ENCODE measurements at places on chromosomes 7 and 10.

GRCh38 chr7:101729241-101729883, 88.1 kb upstream of the CUX1 start:
- no peak for DNase-seq

DNA sequence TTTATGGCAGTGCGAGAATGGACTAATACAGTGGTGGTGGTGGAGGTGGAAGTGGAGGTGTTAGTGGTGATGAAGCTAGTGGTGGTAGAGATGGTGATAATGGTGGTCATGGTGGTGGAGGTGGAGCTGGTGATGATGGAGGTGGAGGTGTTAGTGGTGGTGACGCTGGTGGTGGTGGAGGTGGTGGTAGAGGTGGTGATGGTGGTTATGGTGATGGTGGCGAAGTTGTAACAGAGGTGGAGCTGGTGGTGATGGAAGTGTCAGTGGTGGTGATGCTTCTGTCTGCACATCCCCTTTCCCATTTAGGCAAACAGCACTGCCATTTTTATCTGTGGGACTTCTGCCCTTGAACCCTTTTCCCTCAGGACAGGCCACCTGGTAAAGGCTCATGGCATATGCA, 7.4 kb upstream of the PTPRN2 start:
- DNase-seq, result no peak

DNA sequence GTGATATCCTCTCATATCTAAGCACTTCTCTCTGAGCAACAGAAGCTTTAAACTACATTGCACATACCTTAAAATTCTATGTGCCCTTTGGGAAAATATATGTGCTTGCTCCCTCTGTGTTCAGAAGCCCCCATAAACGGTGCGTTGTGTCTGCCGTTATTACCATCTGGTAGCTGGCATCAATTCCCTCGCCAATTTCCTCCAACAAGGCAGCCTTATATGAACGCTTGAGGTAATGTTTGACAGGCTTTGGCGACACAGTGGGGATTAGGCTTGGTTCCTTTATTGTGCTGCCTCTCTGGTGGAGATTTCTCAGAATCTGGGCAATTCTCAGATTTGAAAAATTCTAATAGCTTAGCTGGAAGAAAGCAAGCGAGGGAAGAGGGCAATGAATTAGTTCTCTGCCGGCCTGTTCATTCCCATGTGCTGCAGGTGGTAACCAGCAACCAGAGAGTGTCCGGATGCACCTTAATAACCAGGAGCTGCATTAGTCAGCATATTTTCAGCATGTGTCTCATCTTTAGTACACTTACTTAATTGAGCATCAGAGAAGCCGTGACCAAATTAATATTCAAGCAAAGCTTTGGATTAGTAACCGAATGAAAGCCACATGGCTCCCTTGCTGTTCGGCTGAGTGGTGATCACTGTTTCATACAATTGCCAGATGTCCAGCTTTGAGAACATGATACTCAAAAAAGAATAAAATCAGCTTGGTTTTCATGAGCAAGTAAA, 7.3 kb upstream of the PPP1R17 start:
- DNase-seq, result no peak

DNA sequence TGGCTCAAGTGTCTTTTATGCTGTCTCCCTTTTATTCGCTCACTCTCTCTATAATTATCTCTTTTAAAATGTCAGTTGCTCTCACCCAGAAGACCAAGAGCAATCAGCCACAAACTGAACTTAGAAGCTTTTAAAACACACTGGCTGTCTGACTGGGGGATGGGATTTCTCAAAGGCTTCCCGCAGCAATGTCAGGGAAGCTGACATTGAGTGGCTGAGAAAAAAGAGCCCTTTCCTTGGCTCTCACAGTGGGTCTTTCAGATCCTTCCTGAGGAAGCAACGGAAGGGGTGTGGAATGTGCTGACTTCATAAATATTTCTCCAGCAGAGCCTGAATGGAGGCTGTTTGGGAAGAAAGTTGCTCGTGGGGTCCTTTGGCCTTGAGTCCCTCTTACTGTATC, 445.7 kb upstream of the C7orf33 start:
- DNase-seq, result no peak

DNA sequence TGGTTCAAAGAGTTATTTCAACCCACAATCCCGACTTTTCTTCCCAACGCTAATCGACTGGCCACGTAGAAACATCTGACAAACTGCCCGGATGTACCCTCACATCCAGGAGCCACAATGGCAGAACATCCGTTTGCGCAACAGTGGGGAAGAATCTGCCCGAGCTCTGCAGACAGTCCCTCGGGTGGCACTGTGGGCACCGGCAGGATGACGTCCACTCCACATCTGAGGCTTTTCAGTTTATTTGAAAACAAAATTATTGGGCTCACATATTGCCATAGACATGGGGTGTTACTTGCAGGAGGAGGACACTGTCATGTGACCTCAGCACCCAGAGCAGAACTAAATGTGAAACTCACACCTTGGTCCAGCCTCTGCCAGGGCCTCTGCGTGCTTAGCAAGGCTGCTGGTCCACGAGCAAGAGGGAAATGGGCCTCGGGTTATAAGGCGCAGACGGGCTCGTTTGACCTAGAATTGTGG, 84.1 kb downstream of the MKI67 start:
- peak; percentile 23 for DNase-seq

- no peak for DNase-seq
Measured at GRCh38 chr7:157989589-157989988, 598.0 kb downstream of the PTPRN2 start.

GRCh38 chr7:37432281-37432920, 16.3 kb downstream of the ELMO1 start:
- DNase-seq, result no peak

DNA sequence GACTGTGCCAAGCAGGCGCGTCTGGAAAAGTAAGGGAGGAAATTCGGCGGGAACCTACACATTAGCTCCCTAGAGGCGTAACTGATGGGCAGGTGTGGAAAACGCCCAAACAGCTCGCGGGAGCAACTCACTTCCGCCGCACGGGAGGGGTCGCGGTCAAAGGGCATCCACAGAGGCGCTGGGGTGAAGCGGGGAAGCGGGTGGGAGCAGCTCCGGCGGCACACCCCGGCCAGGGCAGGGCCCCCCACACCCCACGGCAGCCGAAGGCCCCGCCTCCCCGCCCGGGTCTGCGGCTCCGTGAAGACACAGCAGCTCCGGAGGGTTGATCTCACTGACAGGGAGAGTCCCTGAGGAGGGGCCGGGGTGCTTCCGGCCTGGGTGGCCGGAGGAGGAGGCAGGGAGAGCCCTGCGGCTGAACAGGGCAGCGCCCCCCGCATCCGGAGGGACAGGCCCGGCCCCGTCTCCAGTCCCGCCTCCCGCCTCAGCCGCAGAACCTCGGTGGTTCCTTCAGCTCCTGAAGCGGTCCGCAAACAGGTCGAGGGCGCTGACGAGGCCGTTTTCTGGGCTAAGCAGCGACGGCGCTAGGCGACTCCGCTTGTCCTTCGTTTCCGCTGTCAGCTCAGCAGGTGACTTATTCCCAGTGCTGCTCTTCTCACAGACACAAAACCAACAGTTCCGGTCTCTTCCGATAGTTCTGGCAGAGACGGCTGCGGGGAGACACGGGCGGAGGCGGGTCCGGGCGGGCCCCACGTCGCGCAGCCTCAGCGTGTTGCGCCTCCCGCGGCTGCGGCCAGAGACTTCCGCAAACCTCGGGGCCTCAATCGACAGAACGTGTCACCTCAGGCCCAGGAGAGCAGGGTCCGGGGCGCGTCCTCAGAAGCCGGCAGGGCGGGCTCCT, 276.1 kb downstream of the DNAJB6 start:
- DNase-seq, result no peak

DNA sequence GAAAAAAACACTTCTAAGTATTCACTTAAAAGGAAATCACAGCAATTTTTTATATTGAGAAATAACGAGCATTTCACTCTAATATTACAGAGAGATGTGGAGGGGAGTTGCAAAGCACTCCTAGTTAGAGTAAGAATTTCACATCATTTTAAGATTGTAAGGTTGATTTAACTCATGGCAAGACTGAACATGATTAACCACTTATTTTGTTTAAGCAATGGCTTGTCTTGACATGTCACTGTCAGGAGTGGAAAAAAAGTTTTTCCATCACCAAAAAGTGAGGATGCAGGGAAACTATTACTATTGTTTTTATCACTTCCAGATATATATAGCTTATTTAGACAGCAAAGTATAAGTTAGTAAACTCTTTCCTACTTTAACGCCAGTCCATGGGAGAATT, 27.1 kb downstream of the CD36 start:
- DNase-seq, result no peak

All from dorsolateral prefrontal cortex (tissue), 122 donors.